Panc1 (cell line): ENCODE measurements at places on chromosomes 12 and 14.

DNA sequence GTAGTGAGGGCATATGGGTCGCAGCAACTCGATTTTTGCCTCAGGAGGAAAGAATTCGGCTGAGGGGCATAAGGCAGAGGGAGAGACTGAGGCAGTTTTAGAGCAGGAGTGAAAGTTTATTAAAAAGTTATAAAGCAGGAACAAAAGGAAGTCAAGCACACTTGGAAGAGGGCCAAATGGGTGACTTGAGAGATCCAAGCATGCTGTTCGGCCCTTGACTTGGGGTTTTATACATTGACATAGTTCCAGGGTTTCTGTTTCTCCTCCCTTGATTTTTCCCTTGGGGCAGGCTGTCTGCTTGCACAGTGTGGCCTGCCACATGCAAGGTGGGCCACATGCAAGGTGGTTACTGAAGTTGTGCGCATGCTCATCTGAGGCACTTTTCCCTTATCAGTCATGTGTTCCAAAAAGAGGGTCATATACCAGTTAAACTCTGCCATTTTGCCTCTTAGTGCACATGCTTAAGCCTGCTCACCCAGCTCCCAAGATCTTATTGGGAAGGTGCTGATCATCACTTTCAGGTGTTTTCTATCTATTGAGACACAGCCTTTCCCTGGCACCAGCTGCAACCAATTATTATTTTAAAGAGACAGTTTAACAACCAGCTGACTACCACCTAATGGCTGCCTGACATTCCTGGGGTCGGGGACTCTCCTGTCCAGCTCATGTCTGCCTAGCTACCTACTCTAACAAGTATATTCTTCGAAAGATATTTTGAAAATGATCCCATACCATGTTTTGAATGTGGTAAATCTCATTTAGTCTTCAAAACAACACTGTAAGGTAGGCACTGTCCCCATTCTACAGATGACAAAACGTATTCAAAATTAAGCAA is 19.9 kb downstream of the PTGER2 start:
- no peaks in the 10 kb centered on the region for H3K4me1 ChIP-seq
- no peaks in the 10 kb centered on the region for H3K27me3 ChIP-seq
- DNase-seq = no peak
- H3K36me3 ChIP-seq = no peaks in the 10 kb centered on the region

DNA sequence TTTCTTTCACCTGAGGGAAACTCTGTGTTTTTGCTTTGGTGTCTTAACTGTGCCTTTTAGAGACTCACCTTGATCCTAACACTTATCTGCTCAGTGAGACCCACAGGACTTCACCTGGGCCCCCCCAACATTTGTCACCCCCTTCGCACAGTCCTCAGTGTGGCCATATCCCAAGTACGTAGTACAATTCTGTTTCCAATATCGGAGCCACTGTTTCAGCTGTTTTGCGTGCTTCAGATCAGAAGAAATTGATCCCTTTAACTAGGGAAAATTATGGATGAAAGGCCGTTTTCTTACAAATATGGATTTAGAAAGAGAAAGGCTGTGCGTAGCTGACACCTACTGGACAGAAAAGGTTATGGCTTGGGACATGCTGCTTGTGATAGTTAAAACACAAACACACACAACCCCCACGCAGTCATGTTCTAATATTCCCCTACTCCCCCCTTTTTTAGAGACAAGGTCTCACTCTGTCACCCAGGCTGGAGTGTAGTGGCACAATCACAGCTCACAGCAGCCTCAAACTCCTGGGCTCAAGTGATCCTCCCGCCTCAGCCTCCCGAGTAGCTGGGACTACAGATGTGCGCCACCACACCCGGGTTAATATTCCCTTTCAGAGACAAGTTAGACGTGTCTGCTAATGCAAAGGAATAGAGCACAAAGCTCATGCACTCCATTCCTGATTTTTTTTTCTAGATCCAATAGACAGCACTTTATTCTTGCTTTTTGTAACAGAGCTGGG is 3.6 kb upstream of the SLC7A8 start:
- no peaks in the 10 kb centered on the region; the same call in 1 of the 2 replicates for H3K4me1 ChIP-seq
- no peak overlapping the region for H3K27ac ChIP-seq
- peaks cover 4% of the 10 kb centered on the region for H3K27me3 ChIP-seq
- H3K4me3 ChIP-seq = no peak overlapping the region
- H3K36me3 ChIP-seq = peaks cover 3% of the 10 kb centered on the region; the same call in 1 of the 2 replicates
- DNase-seq = peak; percentile 30

DNA sequence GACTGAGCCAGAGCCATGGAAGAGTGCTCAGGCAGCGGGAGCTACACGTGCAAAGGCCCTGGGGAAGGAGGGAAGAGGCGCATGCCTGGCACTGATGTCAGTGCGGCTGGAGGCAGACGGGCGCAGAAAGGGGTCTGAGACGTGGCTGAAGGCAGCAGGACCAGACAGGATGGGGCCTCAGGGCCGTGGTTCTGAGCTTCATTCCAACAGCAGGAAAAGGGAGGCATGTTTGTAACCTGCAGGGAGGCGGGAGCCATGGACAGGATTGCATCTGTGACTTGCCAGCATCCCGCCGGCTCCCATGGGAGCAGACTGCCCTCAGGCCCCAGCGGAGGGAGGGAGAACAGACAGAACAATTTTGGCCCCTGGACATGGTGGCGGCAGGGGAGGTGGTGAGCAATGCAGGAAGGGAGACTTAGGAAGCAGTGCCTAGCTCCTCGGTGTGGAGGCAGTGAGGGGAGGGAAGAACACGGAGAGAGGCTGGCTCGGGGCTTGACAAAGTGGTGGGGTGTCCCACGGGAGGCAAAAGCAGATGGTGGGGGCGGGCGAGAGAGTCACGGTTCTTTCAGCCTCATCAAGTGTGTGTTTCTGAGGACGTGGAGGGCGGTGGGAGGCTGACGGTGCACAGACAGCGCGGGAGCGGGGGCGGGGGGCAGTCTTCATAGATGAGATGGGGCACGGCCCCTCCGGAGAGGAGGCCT is 33.3 kb upstream of the INF2 start:
- H3K27ac ChIP-seq = no peak overlapping the region
- no peak for DNase-seq
- H3K4me3 ChIP-seq = no peak overlapping the region
- H3K4me1 ChIP-seq = peaks cover 3% of the 10 kb centered on the region
- no peaks in the 10 kb centered on the region for H3K36me3 ChIP-seq

DNA sequence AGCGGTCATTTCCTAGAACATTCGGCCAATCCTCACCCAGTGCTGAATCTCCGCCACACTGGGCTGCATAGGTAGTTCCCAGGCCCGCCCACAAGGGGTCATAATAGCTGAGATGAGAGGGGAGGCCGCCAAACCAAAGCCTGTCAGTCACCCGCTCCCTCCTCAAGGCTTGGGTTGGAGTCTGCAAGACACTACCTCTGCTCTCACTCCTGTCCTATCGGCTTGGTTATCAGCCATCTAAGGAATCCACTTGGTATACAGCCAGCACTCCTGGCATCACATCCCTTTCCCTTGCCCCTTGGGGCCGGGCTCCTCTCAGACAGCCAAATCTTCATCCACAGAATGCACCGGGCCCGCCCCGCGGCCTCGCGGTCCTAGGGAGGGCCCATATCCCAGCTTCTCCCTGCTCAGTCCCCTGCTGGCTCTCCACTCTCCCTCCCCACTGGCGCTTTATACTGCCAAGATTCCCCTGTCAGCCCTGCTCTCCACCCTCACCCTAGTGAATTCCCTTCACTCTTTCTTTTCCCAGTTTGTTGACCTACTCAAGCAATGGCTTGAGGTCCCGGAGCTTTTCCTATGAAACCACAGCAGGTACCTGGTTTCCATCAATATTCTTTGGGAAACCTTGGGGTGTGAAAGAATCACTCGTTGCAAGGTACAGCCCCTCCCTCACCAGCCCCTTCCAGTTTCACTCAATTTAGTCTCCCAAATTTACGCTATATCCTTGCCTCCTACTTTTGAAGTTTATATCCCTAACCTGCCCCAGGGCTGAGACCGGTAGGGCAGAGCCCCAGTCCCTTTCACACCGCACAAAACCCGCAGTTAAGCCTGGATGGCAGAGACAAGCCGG is 1.4 kb downstream of the IFFO1 start:
- no peak for DNase-seq
- H3K4me1 ChIP-seq = no peaks in the 10 kb centered on the region

GRCh38 chr12:93229494-93230325 is 148.0 kb upstream of the NUDT4 start:
- H3K27me3 ChIP-seq = no peaks in the 10 kb centered on the region
- H3K36me3 ChIP-seq = no peaks in the 10 kb centered on the region
- DNase-seq = peak; percentile 25
- no peak overlapping the region for H3K27ac ChIP-seq
- no peak overlapping the region for H3K4me3 ChIP-seq

DNA sequence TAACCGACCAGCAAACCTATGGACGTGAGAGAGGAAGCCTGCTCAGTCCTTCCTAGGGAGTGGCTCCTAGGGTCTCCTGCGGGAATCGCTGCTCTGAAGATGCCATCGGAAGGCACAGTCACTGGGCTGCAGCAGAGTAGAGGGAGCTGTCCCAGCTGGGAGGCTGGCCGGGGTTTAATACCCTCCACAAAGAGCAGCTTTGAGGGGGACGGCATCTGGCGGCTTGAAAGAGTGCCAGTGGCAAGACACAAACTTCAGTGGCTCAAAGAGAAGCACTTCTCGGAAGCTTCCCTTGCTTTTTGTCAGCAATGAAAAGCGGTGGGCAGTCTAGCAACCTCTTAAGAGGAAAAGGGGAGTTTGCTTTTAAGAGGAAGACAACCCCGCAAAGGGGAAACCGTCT is 114.6 kb downstream of the TMEM132C start:
- H3K4me1 ChIP-seq = no peaks in the 10 kb centered on the region
- H3K27me3 ChIP-seq = peaks cover 3% of the 10 kb centered on the region; the same call in 1 of the 2 replicates
- H3K4me3 ChIP-seq = no peak overlapping the region
- H3K27ac ChIP-seq = no peak overlapping the region
- no peaks in the 10 kb centered on the region for H3K36me3 ChIP-seq
- DNase-seq = no peak

- H3K36me3 ChIP-seq = no peaks in the 10 kb centered on the region; the same call in 1 of the 2 replicates
- no peak overlapping the region for H3K4me3 ChIP-seq
- H3K4me1 ChIP-seq = peaks cover 7% of the 10 kb centered on the region; the same call in 1 of the 2 replicates
- no peak overlapping the region for H3K27ac ChIP-seq
- DNase-seq = no peak
Observed at GRCh38 chr12:48193623-48194022, 9.5 kb downstream of the OR10AD1 start.

- H3K4me3 ChIP-seq = no peak overlapping the region
- H3K27me3 ChIP-seq = no peaks in the 10 kb centered on the region
- no peaks in the 10 kb centered on the region for H3K4me1 ChIP-seq
- H3K36me3 ChIP-seq = no peaks in the 10 kb centered on the region
Observed at GRCh38 chr14:69673104-69673503, 61.7 kb downstream of the SUSD6 start.

DNA sequence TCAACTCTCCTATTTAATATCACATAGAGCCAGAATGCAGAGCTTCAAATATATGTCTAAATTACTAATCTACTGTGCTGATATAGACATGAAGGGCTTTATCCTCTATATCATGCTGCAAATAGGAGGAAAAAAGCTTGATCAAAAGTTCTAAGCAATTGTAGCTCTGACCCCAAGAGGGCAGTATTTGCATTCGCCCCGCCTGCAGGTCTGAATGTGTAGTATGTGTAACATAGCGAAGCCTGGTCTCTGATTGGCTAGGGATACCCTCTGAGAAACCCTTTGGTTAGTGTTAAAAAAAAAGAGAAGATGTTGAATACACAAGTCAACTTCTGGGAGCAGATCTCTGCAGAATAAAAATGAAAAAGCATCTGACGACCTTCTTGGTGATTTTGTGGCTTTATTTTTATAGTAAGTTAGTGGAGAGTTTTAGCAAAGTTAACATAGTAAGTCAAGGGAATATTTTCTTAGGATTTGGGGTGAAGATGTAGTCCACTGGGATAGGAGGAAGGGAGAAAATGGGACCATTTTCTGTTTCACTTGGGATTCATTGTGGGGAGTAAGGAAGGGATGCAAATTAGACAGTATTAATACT is 151.6 kb upstream of the OR4E1 start:
- no peak overlapping the region for H3K27ac ChIP-seq
- no peaks in the 10 kb centered on the region for H3K36me3 ChIP-seq
- peaks cover 2% of the 10 kb centered on the region; the same call in 1 of the 2 replicates for H3K27me3 ChIP-seq
- DNase-seq = no peak

DNA sequence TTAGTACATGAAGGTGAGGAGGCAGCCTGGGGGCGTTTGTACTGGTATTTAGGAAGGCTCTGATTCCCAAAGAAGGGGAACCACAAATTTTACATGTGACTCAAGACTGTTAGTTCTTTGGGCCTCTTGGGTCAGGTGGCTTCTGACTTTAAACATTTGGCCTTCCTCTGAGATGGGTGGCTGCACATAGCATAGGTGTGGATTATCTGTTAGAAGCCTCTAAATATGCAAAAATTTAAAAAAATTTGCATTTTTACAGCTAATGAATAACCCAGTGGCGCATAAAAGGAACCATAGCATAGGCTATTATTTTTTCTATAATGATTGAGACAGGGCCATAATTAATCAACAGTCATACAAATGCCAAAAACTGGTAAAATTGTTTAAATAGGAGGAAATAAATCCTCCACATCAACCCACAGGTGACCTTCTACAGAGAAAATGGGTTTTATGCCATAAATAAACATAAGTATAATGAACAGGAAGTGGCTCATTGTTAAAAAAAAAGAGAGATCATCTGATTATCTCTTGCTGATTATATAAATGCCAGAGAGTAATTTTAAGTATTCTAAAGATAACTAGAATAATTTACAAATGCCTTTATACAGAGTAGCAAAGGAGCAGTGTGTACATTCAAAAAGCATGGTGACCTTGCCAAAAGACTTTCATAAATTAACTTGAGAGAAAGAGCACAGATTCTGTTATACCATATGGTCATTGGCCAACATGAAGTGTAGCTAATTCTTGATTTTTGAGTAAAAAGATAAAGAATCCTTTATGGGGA is 284.2 kb upstream of the ATP2B1 start:
- H3K27me3 ChIP-seq = no peaks in the 10 kb centered on the region
- H3K4me1 ChIP-seq = no peaks in the 10 kb centered on the region
- H3K27ac ChIP-seq = no peak overlapping the region
- DNase-seq = no peak
- no peaks in the 10 kb centered on the region for H3K36me3 ChIP-seq

- peaks cover 3% of the 10 kb centered on the region; the same call in 1 of the 2 replicates for H3K27me3 ChIP-seq
- no peaks in the 10 kb centered on the region for H3K36me3 ChIP-seq
- no peaks in the 10 kb centered on the region for H3K4me1 ChIP-seq
- H3K4me3 ChIP-seq = no peak overlapping the region
Observed at GRCh38 chr12:131390412-131391334, 320.2 kb upstream of the SFSWAP start.

DNA sequence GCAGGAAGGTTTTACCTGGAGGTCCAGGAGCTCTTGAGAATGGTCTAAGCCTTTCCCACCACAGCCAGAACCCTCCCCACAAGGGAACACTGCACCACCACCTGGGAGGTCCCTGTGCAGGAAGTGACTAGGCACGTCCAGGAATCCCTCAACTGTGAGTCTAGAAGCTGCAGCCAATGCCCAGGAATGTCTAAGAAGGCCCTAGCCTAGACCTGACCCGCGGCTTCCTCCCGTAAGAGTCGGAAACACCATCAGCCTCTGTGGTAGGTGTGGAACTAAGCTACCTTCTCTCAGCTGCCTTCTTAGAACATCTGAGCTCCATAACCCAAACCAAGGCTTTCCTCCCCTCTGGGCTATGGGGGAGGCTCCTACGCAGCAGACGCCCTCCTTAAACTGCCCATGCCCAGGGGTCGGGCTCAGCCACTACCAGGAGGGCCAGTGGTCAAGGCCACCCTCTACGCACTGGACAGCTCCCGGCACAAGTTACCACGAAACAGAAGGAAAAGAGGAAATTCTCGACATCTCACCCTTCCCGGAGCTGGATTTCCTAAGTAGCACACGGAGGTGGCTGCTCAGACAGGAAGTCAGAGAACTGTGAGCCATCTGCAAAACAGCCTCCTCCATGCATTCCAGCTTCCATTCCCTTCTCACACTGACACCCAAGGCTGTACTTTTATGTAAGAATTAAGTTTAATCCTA is 25.5 kb downstream of the ZFYVE21 start:
- no peak for DNase-seq
- H3K4me1 ChIP-seq = no peaks in the 10 kb centered on the region
- no peak overlapping the region for H3K4me3 ChIP-seq
- no peak overlapping the region for H3K27ac ChIP-seq
- no peaks in the 10 kb centered on the region for H3K36me3 ChIP-seq
- H3K27me3 ChIP-seq = no peaks in the 10 kb centered on the region
